MM.1S (cell line): ENCODE measurements at places on chromosomes 1 and 21.

DNA sequence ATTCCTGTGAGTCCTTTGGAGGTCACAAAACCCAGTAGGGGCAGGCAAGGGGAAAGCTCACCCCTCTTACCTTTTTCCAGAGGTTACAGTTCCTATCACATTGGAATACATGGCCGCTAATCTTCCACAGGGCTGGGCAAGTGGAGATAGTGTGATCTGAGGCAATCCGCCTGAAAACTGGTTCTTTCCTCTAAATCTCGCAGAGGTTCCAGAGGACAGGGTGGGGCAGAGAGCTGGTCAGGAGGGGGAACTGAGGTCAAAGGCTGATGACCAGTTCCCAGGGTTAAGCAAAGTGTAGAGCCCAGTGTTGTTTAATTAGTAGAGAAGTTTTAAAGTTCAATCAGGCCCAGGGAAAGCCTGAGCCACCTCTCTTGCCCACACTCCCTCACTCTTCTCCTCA, at the start of gene SERPINC1:
Gene SERPINC1, minus strand, starts transcription at position 179 of the 400 bp plus-strand sequence. Its CDS starts 68 bp downstream, at position 111.
- no peak within 1 kb of the TSS for H3K27ac ChIP-seq
- H3K4me1 ChIP-seq, result no peaks in the 10 kb centered on the region
- no peaks in the 10 kb centered on the region for H3K36me3 ChIP-seq
- H3K27me3 ChIP-seq, result no peaks in the 10 kb centered on the region

- no peak for DNase-seq
- peak overlapping the region; percentile 89 for H3K27ac ChIP-seq
- peak overlapping the region; percentile 95 for H3K4me3 ChIP-seq
- H3K4me1 ChIP-seq, result 0 out of 2 replicates have a peak, but pooled peaks cover 11% of the 10 kb centered on the region
- H3K36me3 ChIP-seq, result peaks cover 7% of the 10 kb centered on the region; the same call in 1 of the 2 replicates
- H3K27me3 ChIP-seq, result no peaks in the 10 kb centered on the region
These were observed 555 bp downstream of the PRPF38A start for GRCh38 chr1:52404975-52405338.

GRCh38 chr1:3238703-3239278, 169.8 kb downstream of the PRDM16 start:
- no peak for DNase-seq
- peaks cover 95% of the 10 kb centered on the region for H3K27me3 ChIP-seq
- H3K4me1 ChIP-seq, result peaks cover 9% of the 10 kb centered on the region

DNA sequence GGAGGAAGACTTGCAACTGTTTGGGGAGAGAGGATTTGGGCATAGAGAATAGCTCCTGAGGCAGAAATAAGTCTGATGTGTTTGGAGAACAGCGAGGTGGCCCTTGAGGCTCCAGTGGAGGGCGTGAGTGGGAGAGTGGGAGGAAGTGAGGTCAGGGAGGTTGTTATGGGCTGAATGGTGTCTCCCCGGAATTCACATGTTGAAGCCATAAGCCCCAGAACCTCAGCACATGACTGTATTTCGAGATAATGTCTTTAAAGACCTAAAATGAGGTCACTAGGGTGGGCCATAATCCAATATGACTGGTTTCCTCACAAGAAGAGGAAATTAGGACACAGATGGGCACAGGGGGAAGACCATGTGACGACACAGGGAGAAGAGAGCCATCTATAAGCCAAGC, 17.9 kb upstream of the APP start:
- no peak overlapping the region for H3K27ac ChIP-seq
- H3K4me1 ChIP-seq, result no peaks in the 10 kb centered on the region
- no peaks in the 10 kb centered on the region for H3K36me3 ChIP-seq
- H3K27me3 ChIP-seq, result no peaks in the 10 kb centered on the region

DNA sequence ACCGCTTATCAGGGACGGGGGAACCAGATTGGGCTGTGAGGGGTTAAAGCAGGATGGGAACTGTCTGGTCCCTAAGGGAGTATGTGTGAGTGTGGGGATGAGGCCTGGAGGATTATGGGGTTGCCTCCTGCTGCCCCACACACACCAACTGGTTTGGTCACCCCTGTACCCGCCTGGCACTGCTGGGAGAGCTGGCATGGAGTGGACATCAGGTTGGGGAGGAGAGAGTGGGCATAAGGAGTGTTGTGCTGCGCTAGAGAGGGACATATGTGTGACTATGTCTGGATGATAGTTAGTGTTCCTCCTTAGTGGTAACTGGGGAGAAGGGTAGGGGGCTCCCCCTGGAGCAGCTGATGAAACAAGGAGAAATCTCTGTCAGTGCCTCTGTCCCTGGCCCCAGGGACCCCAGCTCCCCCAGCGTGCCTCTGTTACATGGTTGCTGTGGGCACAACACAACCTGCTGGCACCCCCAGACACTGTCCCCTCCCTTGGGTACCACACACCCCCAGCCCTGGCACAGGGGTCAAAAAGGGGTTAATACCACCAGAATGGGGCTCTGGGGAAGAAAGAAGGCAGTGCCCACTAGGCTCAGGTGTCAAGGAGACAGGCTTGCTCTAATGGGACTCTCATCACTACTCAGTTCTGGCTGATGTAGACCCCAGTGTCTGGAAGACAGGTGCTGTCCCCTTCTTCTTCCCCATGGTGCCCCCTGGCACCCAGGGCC, 1.9 kb downstream of the ZBTB7B start:
- H3K27ac ChIP-seq, result peak overlapping the region; percentile 32; the same call in 1 of the 2 replicates
- H3K36me3 ChIP-seq, result no peaks in the 10 kb centered on the region
- H3K4me1 ChIP-seq, result peaks cover 24% of the 10 kb centered on the region

- no peak overlapping the region for H3K27ac ChIP-seq
- H3K27me3 ChIP-seq, result no peaks in the 10 kb centered on the region
- H3K4me1 ChIP-seq, result no peaks in the 10 kb centered on the region
- H3K4me3 ChIP-seq, result no peak overlapping the region
- no peak for DNase-seq
These were observed 14.7 kb upstream of the RGS2 start for GRCh38 chr1:192793983-192794767.

GRCh38 chr21:46055863-46056281, 42.0 kb upstream of the COL6A2 start:
- no peak overlapping the region for H3K4me3 ChIP-seq
- H3K27ac ChIP-seq, result no peak overlapping the region
- H3K36me3 ChIP-seq, result no peaks in the 10 kb centered on the region
- H3K4me1 ChIP-seq, result no peaks in the 10 kb centered on the region
- DNase-seq, result no peak

- no peaks in the 10 kb centered on the region for H3K4me1 ChIP-seq
- peak; percentile 80 for DNase-seq
- no peak overlapping the region for H3K4me3 ChIP-seq
- no peak overlapping the region for H3K27ac ChIP-seq
These were observed 328.4 kb downstream of the ZP4 start for GRCh38 chr1:237562242-237562823.

DNA sequence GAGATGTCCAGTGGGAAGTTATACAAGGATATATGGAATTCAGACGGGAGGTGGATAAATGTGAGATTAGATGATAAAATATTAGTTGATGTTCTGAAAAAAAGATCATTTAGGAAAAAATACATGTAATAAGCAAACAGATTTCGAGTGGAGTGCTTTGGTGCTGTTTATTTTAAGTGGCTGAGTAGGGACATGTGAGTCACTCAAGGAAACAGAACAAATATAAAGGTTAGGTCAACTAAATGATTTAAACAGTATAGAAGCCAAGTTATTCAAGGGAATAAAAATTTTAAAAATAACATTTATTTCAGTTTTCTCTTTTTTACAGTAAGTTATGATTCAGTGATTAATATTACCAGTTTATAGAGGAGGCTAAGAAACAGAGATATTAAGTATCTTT, 1046.7 kb upstream of the B3GALT2 start:
- no peaks in the 10 kb centered on the region for H3K27me3 ChIP-seq
- DNase-seq, result no peak
- H3K4me1 ChIP-seq, result no peaks in the 10 kb centered on the region
- H3K36me3 ChIP-seq, result no peaks in the 10 kb centered on the region
- no peak overlapping the region for H3K4me3 ChIP-seq

DNA sequence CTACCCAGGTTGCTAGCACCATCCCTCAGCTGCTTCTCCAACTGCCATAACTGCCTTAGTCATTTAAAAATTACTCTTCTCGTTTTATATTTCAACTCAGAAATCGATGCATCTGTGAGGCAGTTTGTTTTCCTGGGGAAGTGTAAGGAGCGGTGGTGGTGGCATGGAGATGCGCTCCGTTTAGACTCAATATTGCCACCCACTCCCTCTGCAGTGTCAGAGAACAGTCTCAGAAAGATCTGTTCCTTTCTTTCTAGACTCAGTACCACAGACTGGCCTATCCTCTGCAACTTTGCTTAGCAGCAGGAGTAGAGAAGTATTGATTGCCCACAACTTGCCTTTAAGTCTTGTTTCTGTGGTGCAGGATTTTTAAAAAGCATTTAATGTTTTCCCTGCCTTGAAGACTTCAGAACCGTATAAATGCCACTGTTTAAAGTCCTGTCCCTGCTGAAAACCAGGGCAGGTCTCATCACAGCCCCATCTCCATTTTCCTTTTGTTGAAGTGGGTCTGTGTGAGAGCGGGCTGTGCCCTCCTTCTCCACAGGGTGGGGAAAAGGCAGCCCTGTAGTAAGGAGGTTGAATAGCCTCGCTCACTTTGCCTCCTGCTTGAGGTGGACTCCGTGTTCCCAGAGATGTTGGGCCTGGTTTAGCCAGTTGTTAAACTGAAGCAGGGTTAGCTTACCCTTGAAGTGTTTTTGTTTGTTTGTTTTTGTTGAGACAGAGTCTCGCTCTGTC, 105.2 kb downstream of the NFIA start:
- no peak overlapping the region for H3K4me3 ChIP-seq
- H3K27ac ChIP-seq, result no peak overlapping the region
- no peaks in the 10 kb centered on the region for H3K27me3 ChIP-seq
- no peaks in the 10 kb centered on the region for H3K36me3 ChIP-seq
- no peak for DNase-seq

GRCh38 chr1:23367451-23367790, 2.2 kb downstream of the ZNF436 start:
- H3K27me3 ChIP-seq, result no peaks in the 10 kb centered on the region
- peaks cover 6% of the 10 kb centered on the region; the same call in 1 of the 2 replicates for H3K36me3 ChIP-seq
- no peak overlapping the region for H3K27ac ChIP-seq
- DNase-seq, result no peak
- peak overlapping the region; percentile 97 for H3K4me3 ChIP-seq

- H3K27me3 ChIP-seq, result no peaks in the 10 kb centered on the region
- H3K36me3 ChIP-seq, result peaks cover 7% of the 10 kb centered on the region
- H3K4me1 ChIP-seq, result 0 out of 2 replicates have a peak, but pooled peaks cover 3% of the 10 kb centered on the region
- no peak for DNase-seq
These were observed 3.6 kb downstream of the SDF4 start for GRCh38 chr1:1228187-1228586.

DNA sequence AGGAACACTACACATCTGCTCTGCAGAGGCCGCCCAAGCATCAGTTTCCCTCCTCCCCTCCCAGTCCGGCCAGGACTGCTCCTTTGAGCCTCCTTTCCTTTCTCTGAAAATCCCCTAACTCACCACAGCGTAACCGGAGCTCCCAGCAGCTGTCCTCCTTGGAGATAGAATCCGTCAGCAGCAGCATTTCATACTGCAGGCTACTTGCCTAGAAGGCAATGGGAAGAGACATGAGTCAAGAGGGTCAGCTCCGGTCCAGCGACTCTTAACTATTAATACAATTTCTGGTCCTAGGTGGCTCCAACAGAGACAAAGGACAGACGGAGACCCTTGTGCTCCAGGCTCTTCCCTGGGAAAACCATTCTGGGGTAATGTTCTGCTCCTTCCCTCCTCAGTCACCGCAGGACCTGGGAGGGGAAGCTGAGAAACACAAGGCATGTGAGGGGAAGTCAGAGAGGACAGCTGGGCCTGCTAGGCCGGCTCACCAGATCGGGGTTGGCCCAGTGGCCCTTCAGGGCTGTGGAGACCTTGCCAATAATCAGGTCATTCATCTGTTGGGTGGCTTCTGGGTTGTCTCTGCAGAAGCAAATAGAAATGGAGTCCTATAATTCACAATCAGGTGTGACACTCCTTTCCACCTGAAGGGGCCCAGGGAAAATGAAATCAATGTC, 99.7 kb downstream of the UBR4 start:
- peaks cover 14% of the 10 kb centered on the region; the same call in 1 of the 2 replicates for H3K36me3 ChIP-seq
- DNase-seq, result no peak
- H3K27ac ChIP-seq, result no peak overlapping the region
- H3K4me3 ChIP-seq, result no peak overlapping the region
- H3K4me1 ChIP-seq, result no peaks in the 10 kb centered on the region
- no peaks in the 10 kb centered on the region for H3K27me3 ChIP-seq

GRCh38 chr1:107003972-107004371, 52.5 kb upstream of the PRMT6 start:
- no peak for DNase-seq
- no peaks in the 10 kb centered on the region for H3K27me3 ChIP-seq
- no peaks in the 10 kb centered on the region for H3K36me3 ChIP-seq
- H3K4me1 ChIP-seq, result no peaks in the 10 kb centered on the region
- no peak overlapping the region for H3K27ac ChIP-seq
- no peak overlapping the region for H3K4me3 ChIP-seq

DNA sequence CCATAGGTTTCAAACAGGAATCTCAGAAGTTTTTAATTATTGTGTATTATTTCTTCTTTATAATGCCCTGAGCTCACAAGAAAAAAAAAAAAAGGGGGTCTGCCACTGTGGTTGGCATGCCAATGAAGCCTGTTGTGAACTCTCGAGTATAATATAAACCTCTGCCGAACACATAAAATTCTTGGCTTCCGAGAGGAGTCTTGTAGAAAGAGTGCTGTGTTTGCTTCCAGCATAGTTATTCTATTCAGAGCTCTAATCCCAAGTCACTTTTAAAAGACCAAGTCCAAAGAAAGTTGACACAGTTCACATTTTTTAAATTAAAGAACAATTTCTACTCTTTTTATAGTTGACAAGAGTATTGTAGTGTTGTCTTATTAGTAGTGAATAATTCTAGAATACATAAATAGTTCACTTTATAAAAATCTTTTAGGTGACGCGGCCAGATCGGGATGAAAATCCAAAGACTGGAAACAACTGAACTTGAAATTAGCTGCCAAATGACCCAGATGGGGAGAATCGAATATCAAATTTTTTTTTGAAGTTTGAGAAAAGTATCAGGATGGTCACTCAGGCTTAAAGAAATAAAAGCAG, 293.2 kb downstream of the DUSP10 start:
- no peaks in the 10 kb centered on the region for H3K36me3 ChIP-seq
- no peak overlapping the region for H3K27ac ChIP-seq
- no peak for DNase-seq
- no peaks in the 10 kb centered on the region for H3K4me1 ChIP-seq

GRCh38 chr1:160665330-160666078, 18.7 kb upstream of the SLAMF1 start:
- H3K36me3 ChIP-seq, result no peaks in the 10 kb centered on the region
- DNase-seq, result peak; percentile 78
- no peak overlapping the region; the same call in 1 of the 2 replicates for H3K4me3 ChIP-seq
- peaks cover 38% of the 10 kb centered on the region for H3K4me1 ChIP-seq
- H3K27me3 ChIP-seq, result no peaks in the 10 kb centered on the region
- peak overlapping the region; percentile 11; the same call in 1 of the 2 replicates for H3K27ac ChIP-seq

DNA sequence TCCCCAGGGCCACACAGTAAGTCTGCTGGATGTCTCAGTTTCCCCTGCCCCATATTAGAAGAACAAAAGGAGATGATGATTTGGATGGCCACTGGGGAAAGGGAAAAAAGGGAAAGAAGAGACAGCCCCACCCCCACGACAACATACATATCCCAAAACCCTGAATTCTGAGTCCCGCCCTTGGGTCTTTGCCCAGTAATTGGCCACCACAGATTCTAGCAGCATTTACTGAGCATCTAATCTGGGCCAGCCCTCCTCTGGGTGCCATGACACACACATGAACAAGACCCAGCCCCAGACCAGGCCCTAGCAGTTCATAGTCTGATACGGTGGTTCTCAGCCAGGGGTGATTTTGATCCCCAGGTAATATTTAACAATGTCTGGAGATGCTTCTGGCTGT, 5.2 kb upstream of the TTC4 start:
- no peak overlapping the region for H3K4me3 ChIP-seq
- 0 out of 2 replicates have a peak, but pooled peaks cover 4% of the 10 kb centered on the region for H3K4me1 ChIP-seq
- H3K27me3 ChIP-seq, result peaks cover 50% of the 10 kb centered on the region; the same call in 1 of the 2 replicates
- no peak overlapping the region for H3K27ac ChIP-seq

- H3K36me3 ChIP-seq, result no peaks in the 10 kb centered on the region
- no peak overlapping the region for H3K27ac ChIP-seq
- DNase-seq, result no peak
- H3K4me1 ChIP-seq, result peaks cover 19% of the 10 kb centered on the region; the same call in 1 of the 2 replicates
- H3K4me3 ChIP-seq, result no peak overlapping the region
- peaks cover 26% of the 10 kb centered on the region for H3K27me3 ChIP-seq
These were observed 13.0 kb downstream of the GPR137B start for GRCh38 chr1:236155399-236155767.
